HCT116 (cell line): ENCODE measurements at places on chromosomes 7 and 10.

DNA sequence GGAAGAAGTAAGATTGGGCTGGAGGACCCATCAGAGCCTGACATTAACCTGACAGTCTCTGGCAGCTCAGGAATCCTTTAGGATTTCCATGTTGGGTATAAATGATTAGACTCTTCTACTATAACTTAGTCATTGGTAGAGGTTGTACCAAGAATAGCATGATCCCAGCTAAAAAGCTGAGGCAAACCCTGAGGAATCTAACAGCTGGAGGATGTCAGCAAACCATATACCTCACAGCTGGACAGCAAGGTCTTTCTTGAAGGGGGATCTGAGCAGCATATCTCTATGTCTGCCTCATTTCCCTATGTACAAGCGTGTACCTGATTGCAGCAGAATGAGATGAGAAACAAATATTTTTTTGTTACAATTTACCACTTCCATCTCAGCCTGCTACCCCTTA, 103.2 kb downstream of the NPSR1 start:
- DNase-seq, result no peak

DNA sequence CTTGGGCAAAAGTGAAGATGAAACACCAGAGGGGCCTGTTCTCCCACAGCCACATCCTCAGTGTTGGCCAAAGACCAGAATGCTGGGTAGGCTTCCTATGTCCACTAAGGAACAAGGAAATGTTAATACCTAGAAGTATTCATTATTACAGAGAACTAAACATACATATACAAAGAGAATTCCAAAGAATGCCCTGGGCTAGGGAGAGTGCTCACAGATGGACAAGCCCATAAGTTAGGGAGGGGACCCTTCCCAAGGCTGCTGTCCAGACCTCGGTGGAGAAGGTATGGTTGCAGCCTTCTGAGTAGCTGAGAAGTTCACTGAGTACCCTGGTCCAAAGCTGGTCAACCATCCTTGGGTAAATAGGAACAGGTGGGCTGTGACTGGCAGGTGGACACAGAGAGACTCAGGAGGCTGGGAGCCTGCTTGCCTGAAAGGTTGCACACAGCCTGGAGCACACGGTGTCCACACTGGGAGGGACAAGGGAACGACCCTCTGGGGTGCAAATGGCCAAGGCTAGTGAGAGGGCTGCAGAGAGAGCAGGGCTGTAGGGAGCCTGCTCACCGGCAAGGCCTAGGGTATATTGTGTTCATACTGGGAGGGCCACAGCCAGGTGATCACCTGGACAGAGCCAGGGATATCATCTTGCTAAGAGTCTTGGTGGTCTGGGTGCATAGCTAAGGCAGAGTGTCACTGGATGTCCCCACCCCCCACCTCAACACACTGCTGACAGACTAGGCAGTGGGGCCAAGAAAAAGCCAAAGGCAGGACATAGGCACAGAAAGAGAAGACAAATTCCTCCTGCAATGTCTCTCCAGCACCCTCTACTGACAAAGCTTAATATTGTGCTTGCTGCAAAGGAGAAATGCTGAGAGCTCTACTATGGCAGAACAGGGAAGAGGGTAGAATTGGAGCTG, 40.3 kb downstream of the CPVL start:
- DNase-seq, result peak; percentile 39

DNA sequence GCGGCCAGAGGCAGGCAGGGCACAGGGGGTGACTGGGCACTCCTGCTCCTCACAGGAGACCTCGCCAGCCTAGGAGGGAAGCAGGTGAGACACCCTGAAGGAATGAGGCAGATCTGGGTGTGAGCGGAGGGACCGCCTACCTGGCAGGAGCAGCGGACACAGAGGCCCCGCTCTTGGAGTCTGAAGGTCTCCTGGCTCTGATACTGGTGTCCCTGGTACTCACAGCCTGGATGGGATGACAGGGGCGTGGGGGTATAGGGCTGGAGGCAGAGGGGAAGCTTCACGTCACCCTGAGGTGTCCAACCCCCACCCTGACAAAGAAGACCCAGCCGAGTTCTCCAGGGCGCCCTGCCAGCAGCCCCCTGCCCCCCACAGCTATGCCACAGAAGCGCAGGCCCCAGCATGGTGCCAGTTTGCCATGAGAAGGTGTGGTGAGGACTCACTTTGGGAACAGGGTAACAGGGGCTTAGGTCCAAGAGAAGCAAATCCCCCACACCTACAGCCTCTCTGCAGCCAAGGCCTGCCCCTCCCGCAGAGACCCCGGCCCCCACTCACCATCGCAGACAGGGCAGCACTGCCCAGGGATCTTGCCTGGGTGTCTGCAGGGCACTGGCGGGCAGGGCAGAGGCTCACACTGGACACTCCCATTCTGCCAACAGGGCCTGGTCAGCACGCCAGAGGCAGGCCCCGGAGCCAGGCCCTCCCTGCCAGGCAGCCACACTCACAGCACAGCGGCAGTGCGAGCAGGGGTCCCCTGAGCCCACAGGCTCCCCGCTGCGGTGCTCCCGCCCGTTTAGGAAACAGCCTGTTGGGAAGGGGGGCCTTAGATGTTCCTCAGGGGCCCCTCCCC, 17.0 kb downstream of the KCP start:
- DNase-seq, result peak; percentile 48

- DNase-seq, result no peak
Observed at GRCh38 chr10:124562425-124563060, 100.9 kb downstream of the LHPP start.

- no peak for DNase-seq
Observed at GRCh38 chr10:36578306-36578705, 547.1 kb upstream of the ANKRD30A start.

- DNase-seq, result no peak
Observed at GRCh38 chr10:92544296-92544695, 29.6 kb downstream of the IDE start.

DNA sequence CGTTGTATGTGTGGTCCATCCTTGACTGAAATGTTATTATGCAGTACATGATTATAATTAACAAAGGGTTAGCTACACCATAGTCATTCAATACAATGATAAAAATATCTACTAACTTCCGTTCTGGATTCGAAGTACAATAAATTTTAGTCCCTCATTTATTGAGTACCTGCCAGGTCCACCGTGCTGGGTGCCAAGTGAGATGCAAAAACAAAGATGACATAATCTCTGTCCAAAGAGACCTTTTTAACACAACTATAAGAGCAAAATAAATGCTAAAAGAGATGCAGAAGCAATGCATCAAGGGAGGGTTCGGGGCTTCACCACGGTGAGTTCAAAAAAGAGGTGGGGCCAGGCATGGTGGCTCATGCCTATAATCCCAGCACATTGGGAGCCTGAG, 33.1 kb downstream of the LAMB1 start:
- DNase-seq, result no peak

DNA sequence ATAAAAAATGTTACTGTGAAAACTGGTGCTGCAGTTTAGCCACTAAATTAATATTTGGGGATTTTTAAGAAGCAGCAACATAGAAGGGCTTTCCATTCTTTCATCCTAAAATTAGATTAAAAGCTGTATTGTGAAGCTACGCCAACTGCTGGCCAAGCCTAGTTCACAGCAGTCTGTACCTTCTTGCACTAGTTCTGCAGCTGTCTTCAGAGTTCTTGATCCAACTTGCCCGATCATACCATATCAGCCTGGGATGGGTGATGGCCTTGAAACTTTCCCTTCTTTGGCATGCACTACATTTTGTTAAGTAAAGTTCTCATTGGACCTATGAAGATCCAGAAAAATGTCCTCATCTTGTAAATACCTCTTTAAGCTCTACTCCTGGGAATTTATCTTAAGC, 20.3 kb upstream of the PANK1 start:
- DNase-seq, result no peak

DNA sequence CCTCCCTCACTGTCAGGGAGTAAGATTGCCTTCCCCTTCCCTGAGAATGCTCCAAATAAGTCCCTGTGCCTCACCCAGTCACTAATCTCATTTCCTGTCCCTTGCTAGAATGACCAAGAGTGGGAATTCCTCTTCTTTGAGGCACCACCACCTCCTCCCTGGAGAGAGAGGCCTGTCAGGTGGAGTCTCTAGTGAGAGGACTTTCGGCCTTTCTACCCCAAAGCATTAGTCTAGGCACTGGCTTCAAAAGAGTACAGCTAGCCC, 145.0 kb downstream of the PTPN20 start:
- DNase-seq, result no peak

DNA sequence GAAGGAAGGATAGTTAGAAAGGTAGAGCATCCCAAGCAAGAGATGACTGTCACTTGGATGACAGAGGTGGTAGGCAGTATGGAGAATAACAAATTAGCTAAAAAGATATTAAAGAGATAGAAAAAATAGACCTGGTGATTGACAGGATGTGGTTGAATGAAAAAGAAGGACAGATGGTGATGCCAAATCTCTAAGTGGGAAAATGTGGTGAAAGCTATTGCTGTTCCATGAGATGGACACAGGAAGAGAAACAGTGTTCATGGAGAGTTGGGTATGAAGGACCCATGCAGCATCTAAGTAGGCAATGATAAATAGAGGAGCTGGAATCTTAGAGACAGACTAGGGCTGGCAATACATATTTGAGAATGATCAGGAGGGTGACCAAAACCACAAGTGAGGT, 30.7 kb downstream of the FAM13C start:
- DNase-seq, result no peak

GRCh38 chr10:99484626-99485581, 47.8 kb upstream of the NKX2-3 start:
- no peak for DNase-seq

DNA sequence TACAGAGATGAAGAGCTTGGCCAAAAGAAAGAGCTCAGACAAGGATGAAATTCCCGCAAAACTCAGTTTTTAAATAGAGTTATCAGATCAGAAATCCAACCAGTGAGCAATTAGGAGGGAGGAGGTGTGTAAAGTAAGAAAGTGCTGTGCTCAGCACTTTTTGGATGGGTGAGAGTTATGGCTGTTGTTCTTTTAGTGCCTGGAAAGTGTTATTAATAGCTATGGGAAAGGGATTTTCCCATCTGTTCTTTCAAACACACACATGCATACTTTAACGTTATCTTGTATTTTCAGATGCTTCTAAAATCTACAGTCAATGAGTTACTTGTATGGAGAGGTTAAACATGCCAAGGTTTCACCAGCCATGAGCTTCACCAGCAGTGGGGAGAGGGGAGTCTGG, 107.3 kb upstream of the TMEM72 start:
- no peak for DNase-seq

DNA sequence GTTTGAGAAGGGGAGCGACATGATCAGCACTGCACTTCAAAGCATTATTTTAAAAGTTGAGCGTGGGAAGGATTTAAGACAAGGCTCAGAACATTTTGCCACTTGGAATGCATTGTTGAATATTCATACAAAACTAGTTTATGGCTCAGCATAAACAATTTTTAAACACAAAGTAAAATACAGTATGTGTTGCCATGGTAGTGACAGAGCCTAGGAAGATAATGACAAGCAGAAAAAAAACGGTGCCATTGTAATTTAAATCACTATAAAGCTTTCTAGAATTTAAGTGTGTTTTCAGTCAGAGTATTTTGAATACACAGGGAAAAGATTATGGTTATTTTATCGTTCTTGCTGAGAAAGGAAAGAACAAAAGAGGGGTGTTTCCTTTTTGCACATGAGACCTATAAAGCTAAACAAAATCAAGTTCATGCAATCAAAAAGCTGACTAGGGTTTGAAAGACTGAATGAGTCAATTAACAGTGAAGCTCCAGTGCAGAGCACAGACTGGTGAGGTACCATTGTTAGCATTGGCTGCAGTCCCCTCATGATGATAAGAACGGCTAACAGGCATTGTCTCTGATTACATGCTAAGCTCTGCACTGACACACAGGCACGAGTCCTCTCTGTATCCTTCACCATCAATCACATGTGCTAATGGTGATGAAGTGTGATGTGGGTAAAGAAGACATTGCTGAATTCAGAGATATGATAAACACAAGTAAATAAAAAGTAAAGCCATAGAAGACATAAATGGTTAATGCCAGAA, 181.9 kb upstream of the VSTM2A start:
- no peak for DNase-seq

GRCh38 chr10:126617208-126617607, 53.3 kb downstream of the C10orf90 start:
- no peak for DNase-seq

DNA sequence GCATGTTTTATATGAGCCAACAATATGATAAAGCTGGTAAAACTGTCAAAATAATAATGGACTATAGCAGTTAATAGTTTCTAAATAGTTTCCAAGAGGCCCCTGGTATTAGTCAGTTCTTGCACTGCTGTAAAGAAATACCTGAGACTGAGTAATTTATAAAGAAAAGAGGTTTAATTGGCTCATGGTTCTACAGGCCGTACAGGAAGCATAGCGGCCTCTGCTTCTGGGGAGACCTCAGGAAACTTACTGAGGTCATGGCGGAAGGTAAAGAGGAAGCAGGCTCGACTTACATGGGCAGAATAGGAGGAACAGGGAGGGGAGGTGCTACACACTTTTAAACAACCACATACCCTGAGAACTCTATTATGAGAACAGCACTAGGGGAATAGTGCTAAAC, 104.6 kb downstream of the PPP1R9A start:
- DNase-seq, result no peak

DNA sequence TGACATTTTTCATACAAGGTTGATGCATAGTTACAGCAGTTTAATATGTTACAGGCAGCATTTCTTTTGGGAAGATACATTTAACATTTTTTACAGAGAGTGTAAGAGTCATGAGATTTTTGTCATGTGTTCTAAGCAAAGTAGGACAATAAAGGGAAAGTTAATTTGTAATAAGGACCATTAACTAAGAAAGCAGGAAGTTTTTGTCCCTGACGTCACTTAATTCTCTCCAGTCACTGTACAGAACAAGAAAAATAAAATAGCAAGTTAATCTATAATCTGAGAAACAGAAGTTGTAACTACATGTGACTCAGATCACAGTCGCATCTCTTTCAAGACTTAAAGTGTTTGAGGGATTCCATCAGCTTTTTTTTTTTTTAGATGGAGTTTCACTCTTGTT, 49.5 kb upstream of the CAPZA2 start:
- DNase-seq, result no peak

GRCh38 chr10:34988397-34989067, 101.6 kb downstream of the CUL2 start:
- DNase-seq, result no peak

DNA sequence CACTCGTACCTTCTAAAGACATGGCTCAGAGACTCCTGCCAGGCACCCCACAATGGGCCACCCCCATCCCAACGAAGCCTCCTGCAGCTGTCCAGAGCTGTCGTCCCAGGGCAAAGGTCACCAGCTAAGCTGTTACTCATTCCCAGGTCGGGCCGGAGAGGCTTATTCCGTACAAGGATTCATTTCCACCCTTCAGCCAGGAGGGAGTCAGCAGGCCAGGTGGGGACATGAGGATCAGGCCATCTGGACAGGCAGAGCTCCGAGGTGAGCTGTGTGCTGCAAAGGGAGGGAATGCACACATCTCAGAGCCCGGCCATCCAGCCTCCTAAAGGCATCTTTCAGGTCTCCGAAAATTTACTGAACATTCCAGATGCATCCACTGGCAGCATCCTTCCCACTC, 63.9 kb upstream of the NANOS1 start:
- no peak for DNase-seq

DNA sequence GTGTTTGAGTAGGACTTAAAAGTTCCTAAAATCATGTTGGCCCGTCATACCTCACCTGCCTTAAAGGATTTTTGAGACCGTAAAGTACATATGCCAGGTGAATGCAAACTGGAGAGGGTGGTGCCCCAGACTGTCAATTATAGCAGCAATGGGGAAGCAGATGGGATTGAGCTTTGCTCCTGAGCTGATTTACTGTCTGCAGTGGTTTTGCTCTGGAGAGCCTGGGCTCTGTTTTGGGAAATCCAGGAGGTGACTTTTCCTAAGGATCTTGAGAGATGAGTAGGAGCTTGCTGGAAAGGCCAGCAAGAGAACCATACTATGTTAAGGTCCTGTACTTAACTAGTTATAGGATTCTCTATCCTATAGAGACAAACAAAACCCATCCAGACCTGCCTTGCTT, 43.0 kb downstream of the COL13A1 start:
- DNase-seq, result no peak

GRCh38 chr7:107971100-107971499, 31.9 kb downstream of the LAMB1 start:
- no peak for DNase-seq
